Cortex of kidney (tissue), 1 donor: ENCODE measurements at places on chromosomes 1 and 21.

DNA sequence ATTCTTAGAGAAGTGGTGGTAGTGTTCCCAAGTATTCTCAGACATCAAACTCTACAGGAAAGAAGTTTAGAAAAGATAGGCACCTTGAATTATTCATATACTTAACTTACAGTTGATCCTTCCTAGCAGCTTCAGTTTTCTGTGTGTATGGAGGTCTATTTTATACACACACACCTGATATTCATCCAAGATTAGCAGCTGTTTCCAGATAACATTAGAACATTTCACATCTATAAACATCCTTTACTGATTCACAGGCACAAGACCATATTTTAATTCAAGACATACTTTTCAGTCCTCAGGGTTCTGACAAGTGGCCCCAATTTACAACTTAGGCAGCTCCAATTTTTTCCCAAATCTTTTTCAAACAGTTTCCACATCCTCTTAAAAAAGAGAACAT is 287.8 kb upstream of the USP25 start:
- DNase-seq = no peak

- no peak for DNase-seq
These were observed 81.0 kb downstream of the RGS7 start for GRCh38 chr1:241275981-241276380.

DNA sequence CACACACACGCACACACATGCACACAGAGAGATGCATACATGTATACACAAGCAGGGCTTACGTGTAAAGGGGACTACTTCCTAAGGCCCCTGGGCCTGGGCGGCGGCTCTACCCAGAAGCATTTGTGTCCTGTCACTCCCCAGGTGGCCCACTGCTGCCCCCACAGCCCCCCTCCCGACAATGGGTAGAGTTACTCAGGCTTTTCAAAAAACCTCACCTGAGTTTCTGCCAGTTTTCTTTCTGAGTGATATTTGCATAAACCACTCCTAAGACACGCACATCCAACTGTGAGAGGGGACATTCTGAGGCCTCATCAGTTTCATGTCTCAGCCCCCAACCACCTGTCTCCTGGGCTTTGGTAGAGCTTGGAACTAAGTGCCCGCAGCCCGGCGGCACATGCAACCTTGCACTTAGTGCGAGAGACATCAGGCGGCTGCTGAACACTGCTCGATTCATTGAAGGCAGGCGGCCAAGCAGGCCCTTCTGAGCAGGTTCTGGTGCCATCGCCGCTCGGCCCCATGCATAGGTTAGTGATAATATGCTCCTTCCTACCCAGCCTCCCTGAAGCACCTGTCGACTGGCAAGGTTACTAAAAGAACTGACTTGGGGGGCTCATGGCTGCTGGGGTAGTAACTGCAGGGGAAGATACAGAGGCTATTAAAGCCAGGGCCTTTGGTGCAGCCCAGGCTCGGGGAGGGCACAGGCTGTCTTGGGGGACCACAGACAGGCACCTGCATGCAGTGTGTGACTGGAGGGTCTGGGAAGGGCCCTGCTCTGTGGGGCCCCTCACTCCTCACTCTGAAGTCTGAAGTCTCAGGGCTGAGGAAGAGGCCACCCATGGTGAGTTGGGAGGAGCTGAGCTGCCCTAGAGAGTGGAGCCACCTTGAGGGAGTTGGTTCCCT is 364.2 kb upstream of the VAMP3 start:
- DNase-seq = no peak

- DNase-seq = no peak
These were observed 164.7 kb upstream of the RGS18 start for GRCh38 chr1:191993549-191993948.

- no peak for DNase-seq
These were observed 31.8 kb downstream of the FBXO2 start for GRCh38 chr1:11622398-11622797.
